Cerebellar nuclear complex (tissue), 1 donor: ENCODE measurements at places on chromosomes 1 and 21.

GRCh38 chr21:41631564-41632461, 123.9 kb upstream of the TMPRSS2 start:
- DNase-seq = no peak

- no peak for DNase-seq
These were observed 184.7 kb upstream of the CACYBP start for GRCh38 chr1:174815036-174815435.

GRCh38 chr1:200631375-200631774, 10.8 kb upstream of the KIF14 start:
- no peak for DNase-seq

- DNase-seq = no peak
These were observed 957 bp downstream of the CAPN9 start for GRCh38 chr1:230747890-230748800.

DNA sequence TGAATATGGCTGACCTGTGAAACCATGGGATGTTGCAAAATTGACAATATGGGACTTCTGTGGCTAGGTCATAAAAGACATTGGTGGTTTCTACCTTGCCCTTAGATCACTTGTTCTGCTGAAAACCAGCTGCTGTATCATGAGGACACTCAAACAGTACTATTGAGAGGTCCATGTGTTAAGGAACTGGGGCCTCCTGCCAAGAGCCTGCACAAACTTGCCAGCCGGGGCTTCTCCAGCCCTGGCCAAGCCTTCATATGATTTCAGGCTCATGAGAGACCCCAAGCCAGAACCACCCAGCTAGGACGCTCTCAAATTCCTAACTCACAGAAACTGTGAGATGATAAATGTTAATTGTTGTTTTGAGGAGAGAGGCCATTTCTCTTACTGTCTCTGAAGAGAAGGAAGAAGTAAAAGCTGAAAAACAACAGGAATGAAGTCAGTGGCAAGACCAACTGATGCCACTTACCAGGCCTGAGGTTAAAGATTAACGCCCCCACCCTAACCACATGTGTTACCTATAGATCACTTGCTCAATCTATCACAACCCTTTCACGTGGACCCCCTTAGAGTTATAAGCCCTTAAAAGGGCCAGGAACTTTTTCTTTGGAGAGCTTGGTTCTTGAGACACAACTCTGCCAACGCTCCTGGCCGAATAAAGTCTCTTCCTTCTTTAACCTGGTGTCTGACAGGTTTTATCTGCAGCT, 3.9 kb upstream of the PITHD1 start:
- DNase-seq = no peak

GRCh38 chr1:203276916-203277545, 28.3 kb upstream of the BTG2 start:
- no peak for DNase-seq

- DNase-seq = no peak
These were observed 22.0 kb downstream of the RLF start for GRCh38 chr1:40183055-40183710.

DNA sequence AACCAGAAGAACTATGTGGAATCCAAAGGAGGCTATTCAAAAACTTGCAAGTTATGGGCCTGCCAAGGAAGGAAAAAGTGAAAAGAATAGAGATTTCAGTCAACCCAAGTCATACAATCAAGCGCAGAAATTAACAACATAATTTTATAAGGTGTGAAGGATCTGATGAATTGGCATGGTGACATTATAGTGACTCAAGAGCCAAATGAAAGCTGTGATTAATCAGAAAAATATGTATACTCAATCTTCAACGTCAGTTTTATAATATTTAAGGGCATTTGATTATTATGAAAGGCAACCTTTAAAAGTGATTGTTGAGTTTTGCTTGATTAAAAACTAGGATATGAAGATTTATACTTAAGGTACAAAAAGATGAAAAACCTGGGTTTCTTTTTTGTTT, 37.8 kb upstream of the THEM4 start:
- DNase-seq = no peak

- no peak for DNase-seq
These were observed 36.6 kb downstream of the MORN1 start for GRCh38 chr1:2354511-2355372.

- DNase-seq = no peak
These were observed at the start of gene KPRP for GRCh38 chr1:152757747-152758146. KPRP (plus strand) TSS chr1:152758025; CDS start chr1:152759589, 1,564 bp downstream.

DNA sequence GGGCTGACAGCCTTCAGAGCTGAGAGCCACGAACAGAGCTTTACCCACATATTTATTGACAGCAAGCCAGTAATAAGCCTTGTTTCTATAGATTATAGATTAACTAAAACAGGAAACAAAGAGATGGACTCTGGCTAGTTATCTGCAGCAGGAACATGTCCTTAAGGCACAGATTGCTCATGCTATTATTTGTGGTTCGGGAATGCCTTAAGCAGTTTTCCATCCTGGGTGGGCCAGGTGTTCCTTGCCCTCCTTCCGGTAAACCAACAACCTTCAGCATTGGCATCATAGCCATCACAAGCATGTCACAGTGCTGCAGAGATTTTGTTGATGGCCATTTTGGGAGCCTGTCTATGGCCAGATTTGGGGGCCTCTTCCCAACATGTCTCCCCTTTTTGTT, 96.8 kb downstream of the POU2F1 start:
- no peak for DNase-seq
